ENCODE measurements at places on chromosomes 5 and 9.

GRCh38 chr9:113622600-113623400 is 159.3 kb downstream of the RGS3 start:
- DNase-seq: no peak

- DNase-seq: peak; percentile 7
These were observed 117.1 kb upstream of the WWC1 start for GRCh38 chr5:168174376-168174775.

- no peak for DNase-seq
These were observed 204.1 kb downstream of the CD180 start for GRCh38 chr5:66992547-66992946.

DNA sequence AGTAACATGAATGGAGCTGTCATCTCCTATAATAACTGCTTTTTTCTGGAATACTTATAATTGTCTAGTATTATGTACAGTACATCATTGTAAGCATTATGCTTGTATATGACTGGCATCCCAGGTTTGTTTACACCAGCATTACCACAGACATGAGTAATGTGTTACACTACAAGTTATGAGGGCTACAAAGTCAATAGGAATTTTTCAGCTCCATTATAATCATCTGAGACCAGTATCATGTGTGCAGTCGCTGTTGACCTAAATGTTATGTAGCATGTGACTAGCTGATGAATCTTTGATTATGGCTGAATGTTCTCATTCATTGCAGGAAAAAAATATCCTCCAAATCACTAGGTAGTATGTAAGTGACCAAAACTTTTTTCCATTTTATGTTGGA is 2.2 kb downstream of the ZCCHC9 start:
- DNase-seq: no peak

- no peak for DNase-seq
These were observed 492.7 kb downstream of the RASEF start for GRCh38 chr9:82570226-82570625.

GRCh38 chr5:66498791-66499207 is 97.4 kb upstream of the MAST4 start:
- no peak for DNase-seq

- no peak for DNase-seq
These were observed 18.3 kb upstream of the MUSK start for GRCh38 chr9:110650261-110650660.

DNA sequence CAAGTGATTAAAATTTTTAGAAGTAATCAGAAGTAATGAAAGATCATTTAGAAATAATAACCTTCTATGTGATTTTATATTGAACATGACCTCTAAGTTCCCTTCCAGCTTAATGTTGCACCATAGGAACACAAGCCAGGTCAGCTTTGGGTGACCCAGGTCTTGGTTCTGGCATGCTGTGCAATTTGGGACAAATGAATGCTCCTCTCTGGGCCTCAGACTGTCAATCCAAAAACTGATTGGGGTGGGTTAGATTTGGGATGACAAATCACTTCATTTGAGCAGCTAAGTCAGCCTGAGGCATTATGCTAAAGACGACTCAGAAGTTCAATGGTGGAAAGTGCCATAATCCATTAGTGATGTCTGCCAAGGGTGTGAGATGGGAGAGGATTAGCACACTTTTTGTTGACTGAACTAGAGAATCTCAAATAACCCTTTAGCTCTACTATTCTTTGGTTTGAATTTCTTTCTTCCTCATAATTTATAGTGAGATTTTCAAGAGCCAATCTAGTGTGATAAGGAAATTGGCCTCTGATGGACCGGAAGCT is 60.7 kb upstream of the BOD1 start:
- DNase-seq: no peak

- DNase-seq: no peak
These were observed 69.6 kb upstream of the PRRC1 start for GRCh38 chr5:127447827-127448226.

- DNase-seq: no peak
These were observed 16.3 kb downstream of the IDNK start for GRCh38 chr9:83639266-83639665.

DNA sequence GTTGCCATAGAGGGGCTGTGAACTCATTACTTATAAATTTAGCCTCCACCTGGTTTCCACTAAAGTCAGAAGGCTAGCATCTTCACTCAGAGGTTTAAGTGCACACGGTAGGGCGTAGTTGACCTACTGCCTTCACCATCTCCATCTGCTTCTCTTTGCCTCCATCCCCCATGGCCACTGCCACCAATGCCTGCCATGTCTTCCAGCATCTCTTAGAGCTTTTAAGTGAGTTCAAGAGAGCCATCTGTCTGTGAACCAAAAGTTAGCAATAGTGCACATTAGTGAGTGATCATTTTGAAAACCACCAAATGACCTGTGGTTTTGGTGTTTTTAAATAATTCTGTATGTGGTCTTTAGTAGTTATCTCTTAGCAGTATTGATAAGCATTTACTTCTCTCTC is 102.0 kb downstream of the DMRTA1 start:
- no peak for DNase-seq

GRCh38 chr5:176436656-176437055 is 11.5 kb upstream of the FAF2 start:
- DNase-seq: no peak

DNA sequence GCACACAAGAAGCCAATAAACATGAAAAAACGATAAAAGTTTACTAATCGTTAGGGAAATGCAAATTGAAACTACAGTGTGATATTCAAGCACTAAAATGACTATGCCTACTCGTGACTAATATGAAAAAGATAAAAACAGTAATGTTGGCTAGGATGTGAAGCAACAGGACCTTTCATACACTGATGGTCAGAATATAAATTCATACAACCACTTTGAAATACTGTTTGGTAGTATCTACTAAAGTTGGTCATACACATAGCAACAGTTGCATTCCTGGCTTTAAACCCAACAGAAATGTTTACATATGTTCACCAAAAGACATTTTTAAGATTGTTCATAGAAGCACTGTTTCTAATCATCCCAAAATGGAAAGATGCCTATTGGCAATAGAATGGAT is 24.3 kb downstream of the FBXO38 start:
- DNase-seq: no peak

- no peak for DNase-seq
These were observed 35.3 kb upstream of the SMARCA2 start for GRCh38 chr9:1979741-1980367.

GRCh38 chr5:98454407-98454806 is 319.1 kb upstream of the RGMB start:
- no peak for DNase-seq

DNA sequence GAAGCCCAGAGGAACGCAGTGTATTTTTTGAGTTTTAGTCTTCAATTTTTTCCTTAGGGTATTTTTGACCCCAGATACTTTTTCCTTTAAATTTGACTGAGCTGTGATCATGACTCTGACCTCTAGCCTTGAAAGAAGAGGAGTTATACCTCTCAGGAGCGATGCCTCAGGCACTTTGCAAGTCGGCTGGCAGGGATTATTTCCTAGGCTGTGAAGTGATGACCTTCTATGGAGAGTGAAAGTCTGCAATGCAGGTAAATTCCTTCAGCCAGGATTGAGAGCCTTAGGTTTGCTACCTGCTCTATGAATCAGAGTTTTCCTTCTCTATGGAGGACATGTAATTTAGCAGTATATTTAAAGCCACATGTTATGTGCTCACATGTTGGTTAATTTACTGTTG is 10.8 kb upstream of the NUDT12 start:
- no peak for DNase-seq

GRCh38 chr5:12883395-12883794 is 979.1 kb upstream of the CTNND2 start:
- no peak for DNase-seq

DNA sequence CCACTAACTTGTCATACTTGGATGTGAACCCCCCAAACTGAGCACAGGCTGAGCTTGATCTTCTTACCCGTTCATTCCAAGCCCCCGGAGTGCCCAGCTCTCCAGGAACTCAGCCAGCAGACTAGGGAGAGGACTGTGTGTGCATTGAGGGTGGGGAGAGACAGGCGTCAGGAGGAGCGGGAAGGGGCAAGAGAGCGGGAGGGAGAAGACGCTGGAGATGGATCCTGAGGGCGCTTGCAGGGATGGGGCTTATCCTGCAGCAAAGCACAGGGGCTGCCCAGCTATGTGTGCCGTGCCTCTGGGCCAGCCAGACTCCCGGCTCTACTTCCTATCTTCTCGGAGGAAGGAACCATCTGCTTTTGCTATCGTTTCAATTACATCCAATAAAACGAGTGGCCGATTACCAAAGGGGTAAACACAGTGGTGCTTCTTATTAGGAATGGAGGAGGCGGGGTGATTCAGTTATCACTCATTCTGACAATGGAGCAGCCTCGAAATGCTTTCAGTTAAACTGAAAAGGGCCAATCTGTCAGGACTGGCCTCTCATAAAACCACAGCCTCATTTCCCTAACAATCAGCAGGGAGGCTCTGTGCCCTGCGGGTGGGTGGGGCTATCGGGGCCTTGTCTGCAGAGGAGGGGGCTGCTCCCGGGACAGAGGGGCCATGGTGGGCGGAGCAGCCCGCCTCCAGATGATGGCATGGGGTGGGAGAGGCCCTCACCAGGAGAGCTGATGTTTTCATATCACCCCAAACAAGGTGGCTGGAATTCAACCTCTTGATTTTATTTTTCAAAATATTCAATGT is 168.2 kb downstream of the DAB2IP start:
- no peak for DNase-seq

GRCh38 chr9:123353984-123354591 is 1.9 kb upstream of the CRB2 start:
- DNase-seq: peak; percentile 29

DNA sequence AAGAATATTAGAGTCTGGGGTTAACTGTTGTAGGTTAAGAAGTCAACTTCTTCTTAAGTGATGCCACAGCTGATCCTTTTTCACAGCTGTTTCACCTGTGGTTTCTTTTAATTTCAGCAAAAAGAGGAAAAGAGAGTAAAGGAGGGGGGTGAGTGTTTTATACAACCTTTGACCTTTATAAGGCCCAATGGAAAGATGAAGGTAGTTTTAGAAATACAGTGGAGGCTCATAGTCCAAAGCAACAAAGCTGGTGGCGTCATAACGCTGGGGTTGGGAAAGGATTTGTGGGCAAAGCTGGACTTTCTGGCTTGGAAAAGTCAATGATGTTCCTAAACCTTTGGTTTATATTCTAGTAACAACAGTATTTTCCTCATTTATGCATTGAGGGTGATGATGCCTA is 49.5 kb downstream of the RCL1 start:
- no peak for DNase-seq

DNA sequence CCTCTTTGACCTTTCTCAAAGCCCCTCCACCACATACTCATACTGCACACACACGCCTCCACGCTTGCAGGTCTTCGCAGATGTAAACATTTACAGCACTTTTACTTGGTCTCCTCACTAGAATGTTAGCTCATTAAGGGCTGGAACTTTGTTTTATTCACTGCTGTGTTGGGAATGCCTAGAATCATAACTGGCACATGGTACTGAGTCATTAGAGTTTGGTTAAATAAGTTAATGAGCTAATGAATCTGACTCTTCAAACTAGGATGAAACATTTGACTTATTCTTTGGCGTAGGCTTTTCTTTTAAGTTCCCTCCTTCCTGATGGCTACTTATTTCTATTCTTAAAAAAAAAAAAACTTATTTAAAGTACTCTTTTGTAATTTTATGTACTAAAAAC is 28.9 kb downstream of the MAN2A1 start:
- no peak for DNase-seq

- peak; percentile 39 for DNase-seq
These were observed 19.6 kb upstream of the LIX1 start for GRCh38 chr5:97162045-97162444.

GRCh38 chr5:108661590-108662219 is 86.0 kb upstream of the FER start:
- DNase-seq: no peak

DNA sequence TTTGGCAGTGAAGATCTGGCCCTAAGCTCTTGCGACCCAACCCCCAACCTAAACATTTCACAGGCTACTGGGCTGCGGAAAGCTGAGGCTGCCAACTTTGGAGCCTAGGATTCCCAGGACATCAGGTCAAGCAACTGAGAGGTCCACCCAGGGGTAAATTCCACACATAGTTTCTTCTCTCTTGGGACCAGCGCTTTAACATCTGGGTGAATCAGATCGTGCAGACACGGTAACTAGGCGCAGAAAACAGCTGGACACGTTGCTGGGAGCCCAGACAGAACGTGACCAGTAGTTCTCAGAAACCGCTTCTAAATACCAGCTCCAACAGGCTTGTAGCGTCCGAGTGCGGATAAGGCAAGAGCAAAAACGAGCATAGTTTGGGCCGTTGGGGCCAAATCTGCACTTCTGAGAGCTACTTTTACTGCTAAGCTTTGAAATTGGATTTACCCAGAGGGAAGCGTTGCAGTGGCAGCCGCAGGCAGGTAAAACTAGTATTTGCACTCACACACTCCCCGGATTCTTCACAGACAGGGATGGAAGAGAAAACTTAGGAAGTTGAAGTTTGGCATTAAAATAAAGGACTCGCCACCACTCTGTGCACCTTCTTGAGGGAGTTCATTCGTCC is 11.8 kb downstream of the ITGA1 start:
- peak; percentile 8 for DNase-seq

GRCh38 chr9:116661037-116661954 is 25.8 kb upstream of the TRIM32 start:
- DNase-seq: peak; percentile 1

DNA sequence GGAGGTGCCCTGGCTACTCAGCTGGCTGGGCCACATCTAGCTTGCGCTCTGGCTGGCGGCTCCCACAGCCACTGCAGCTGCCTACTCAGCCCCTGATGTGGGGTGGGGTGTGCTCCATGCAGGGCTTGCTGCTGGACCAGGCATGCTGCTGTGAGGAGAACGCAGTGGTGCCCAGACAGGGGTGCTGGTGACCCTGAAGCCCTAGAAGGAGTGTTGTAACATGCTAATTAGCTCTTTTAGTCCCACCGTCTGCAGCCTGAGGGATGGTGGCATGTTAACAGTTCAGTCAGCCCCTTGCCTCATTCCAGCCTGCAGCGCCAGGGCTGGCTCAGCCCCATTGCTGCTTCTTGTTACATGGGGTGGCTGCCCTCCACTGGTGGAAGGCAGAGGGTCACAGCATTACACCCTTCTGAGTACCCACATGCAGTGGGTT is 642.3 kb downstream of the DMRTA1 start:
- no peak for DNase-seq

DNA sequence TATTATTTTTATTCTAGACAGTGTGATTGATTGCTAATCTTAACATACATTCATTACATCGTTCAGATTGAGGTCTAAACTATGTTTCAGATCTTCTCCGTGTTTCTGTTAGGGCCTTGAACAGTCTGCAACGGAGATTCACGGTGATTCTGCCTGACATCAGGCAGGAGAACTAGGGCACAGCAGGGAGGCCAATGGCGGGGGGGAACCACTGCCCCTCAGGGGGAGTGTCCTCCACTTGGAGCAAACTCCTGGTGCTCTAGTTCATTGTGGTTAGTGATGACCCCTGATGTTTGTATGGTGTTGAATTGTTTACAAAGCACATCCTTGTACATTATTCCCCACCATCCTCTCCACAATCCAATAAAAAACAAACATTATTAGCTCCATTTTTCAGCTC is 173.5 kb downstream of the ZNF608 start:
- DNase-seq: no peak

DNA sequence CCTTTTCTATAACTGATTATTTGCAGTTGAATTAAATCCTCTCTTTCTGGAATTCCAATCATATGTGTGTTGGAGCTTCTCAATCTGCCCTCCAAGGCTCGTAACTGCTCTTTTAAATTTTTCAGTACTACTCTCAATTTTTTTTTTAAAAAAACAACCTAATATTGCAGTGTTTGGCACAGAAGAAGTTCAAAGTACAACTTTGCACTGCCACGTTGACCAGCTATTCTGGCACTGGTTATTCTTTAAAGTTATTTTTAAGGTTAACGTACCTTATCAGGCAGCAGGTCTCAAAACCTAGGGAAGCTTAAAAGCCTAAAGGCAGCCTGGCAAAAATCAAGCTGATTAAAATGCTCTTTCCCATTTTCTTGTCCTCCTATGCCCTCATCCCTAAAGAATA is 120.5 kb downstream of the GHR start:
- DNase-seq: no peak

All from T-helper 1 cell (primary cell).